ENCODE measurements at places on chromosomes 4 and X. TPM values are rescaled to one million over a fixed set of nuclear protein-coding genes. Genes with fewer than 3 reads are reported as not detected.

GRCh38 chrX:41591906-41592305, 96.9 kb upstream of the GPR34 start:
- no peak overlapping the region for H3K4me3 ChIP-seq
- no peak overlapping the region for H3K27ac ChIP-seq
- H3K4me1 ChIP-seq = peaks cover 7% of the 10 kb centered on the region
- H3K27me3 ChIP-seq = no peaks in the 10 kb centered on the region

DNA sequence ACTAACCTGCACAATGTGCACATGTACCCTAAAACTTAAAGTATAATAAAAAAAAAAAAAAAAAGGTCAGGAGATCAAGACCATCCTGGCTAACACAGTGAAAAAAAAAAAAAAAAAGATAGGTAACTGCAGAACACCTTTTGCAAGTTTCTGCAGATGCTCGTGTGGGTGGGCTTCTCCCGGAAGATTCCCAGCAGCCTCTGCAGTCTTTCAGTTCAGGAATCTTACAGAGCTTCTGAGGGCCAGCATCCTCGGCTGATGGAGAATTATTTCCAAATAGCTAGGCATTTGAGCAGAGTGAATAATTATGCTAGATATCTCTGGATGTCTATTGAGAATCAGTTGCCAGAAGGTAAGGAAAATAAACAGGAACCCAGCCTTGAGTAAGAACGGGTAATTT, 300.7 kb downstream of the DCTD start:
- H3K36me3 ChIP-seq = no peaks in the 10 kb centered on the region
- H3K4me3 ChIP-seq = no peak overlapping the region

The TMSB15C gene
- 2.2 TPM for total RNA-seq

The GPRASP3 gene
- 3.3 TPM for total RNA-seq

The CENPU gene
- 77.9 TPM for total RNA-seq

- H3K27me3 ChIP-seq = no peaks in the 10 kb centered on the region
- no peak for DNase-seq
- H3K4me1 ChIP-seq = no peaks in the 10 kb centered on the region
Observed at GRCh38 chrX:12505127-12505526, 286.1 kb upstream of the PRPS2 start.

DNA sequence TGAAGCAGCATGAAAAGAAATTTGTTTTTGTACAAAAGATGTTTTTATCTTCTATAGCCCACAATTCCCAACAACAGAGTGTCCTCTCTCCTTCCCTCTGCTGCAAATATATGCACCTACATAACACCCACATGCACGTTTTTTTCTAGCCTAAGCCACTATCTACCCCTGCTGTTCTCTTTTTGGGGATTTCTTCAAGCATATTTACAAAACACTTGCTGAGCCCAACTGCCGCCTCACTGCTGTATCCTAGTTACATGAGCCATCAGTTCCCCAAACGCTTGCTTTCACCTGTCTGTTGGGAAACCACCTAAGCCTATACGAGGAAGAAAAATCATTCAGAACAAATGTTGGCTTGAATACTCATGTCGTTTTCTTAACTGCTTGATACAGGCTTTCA, 127.2 kb downstream of the CHRNA9 start:
- no peaks in the 10 kb centered on the region for H3K36me3 ChIP-seq
- no peak for DNase-seq
- H3K4me1 ChIP-seq = peaks cover 10% of the 10 kb centered on the region

- no peaks in the 10 kb centered on the region for H3K27me3 ChIP-seq
- H3K36me3 ChIP-seq = no peaks in the 10 kb centered on the region
- H3K4me3 ChIP-seq = no peak overlapping the region
- H3K27ac ChIP-seq = no peak overlapping the region
Observed at GRCh38 chr4:167956676-167957075, 135.7 kb upstream of the ANXA10 start.

The GAB3 gene
- 3.4 TPM for total RNA-seq

The NUDT10 gene
- 2.9 TPM for total RNA-seq

DNA sequence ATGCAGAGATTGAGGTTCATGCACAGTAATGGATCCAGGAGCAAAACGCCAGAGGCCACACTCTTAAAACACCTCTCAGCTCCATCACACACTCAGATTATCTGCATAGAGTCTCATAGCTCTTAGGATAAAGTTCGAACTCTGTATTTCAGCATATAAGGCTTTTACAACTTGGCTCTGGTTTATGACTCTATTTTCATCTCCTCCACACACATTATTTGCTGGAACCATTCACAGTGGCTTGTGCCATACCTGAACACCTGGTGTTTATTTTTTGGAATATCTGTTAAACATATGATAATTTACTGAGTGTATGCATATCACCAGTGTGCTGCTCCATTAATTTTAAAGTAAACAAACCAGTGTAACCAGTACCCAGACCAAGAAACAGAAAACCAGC, 27.2 kb downstream of the RASL11B start:
- DNase-seq = no peak
- H3K27me3 ChIP-seq = no peaks in the 10 kb centered on the region
- peaks cover 10% of the 10 kb centered on the region for H3K4me1 ChIP-seq

GRCh38 chr4:141719585-141719984, 83.2 kb downstream of the IL15 start:
- no peaks in the 10 kb centered on the region for H3K36me3 ChIP-seq
- H3K27me3 ChIP-seq = no peaks in the 10 kb centered on the region
- no peak overlapping the region for H3K4me3 ChIP-seq

The TLR3 gene
- total RNA-seq = not detected

GRCh38 chr4:89411539-89412309, 104.1 kb upstream of the GPRIN3 start:
- H3K36me3 ChIP-seq = no peaks in the 10 kb centered on the region
- H3K27me3 ChIP-seq = no peaks in the 10 kb centered on the region
- no peak overlapping the region for H3K4me3 ChIP-seq
- no peaks in the 10 kb centered on the region for H3K4me1 ChIP-seq
- DNase-seq = no peak
- no peak overlapping the region for H3K27ac ChIP-seq

DNA sequence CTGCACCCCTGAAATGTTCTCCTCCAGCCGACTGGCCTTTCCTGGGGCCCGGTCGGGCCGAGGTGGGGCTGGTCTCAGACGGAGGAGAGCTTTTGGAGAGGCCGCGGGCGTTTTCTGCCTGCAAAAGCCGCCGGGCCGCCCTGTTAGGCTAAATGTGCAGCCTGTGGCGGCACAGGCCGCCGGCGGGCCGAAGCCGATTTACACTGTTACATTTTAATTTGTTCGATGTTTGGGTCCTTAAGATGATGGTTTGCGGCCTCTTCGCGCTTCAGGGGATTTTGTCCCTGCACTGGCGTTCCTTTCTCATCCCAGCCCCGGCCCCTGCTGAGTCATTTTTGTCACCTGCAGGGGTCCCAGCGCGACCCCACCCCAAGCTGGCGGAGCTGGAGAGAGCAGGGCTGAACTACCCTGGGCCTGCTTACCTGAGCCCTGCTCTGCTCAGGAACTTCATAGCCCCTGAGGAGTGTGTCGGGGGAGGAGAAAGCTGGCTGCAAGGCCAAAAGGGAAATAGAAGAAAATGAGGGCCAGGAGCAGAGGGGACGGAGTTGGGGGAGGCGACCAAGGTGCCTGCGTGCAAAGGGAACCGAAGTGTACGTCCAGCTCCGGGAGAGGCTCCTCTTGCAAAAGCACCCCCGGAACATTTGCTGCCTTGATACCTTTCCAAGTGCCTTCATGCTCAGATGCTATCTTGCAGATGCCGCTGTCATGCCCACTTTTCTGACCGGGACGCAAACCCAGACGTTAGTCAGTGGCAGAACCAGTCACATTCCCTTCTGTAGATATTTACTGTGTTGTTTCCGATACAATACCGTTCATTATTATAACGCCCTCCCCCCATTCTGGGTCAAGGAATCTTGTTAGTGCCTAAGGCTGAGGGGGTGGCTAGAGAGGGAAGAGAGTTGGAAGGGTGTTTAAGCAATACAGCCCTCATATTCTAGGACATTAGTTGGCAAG, 977 bp upstream of the RBBP7 start:
- H3K27ac ChIP-seq = peak overlapping the region; percentile 87
- H3K4me1 ChIP-seq = peaks cover 15% of the 10 kb centered on the region
- DNase-seq = peak; percentile 6
- H3K4me3 ChIP-seq = peak overlapping the region; percentile 77

DNA sequence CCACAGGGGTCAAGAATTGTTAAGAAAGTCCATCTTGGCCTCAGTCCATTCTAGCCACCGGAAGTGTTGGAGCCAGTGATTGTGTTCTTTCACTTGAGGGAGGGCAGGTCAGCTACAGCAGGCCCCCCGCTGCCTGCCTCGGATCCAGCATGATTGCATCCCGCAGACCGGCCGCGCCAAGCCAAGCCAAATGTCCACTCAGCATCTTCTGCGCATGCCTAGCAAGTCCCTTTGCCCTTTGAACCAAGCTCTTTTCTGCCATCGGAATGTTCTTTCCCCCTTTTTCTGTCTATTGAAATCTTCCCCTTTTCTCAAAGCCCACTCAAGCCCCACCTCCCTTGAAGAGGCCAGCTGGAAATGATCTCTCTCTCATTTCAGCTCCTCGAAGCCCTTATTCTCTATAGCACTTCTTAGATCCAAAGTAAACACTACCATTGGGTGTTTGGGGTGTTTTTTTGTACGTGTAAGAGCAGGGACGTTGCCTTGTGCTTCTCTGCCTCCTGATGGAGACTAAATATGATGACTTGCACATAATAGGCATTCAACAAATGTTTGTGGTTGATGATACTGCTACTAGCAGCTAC, 147.8 kb upstream of the BCOR start:
- H3K4me3 ChIP-seq = no peak overlapping the region
- no peaks in the 10 kb centered on the region for H3K36me3 ChIP-seq
- no peaks in the 10 kb centered on the region for H3K27me3 ChIP-seq
- DNase-seq = no peak
- H3K27ac ChIP-seq = no peak overlapping the region
- H3K4me1 ChIP-seq = peaks cover 3% of the 10 kb centered on the region

DNA sequence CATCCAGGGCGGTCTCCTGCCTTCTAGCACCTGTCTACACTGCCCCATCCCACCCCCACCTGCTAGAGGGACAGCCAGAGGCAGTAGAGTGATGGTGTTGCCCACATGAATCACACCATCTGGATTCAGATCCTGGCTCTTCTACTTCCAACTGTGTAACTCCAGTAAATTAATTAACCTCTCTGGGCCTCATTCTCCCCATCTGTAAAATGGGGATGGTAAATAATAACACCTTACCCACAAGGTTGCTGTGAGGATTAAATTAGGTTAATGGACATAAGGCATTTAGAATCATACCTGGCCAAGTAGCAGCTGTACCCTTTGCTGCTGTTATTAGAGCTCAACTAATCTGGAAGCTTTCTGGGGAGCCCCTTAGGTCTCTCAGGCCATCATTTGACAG, 149.6 kb upstream of the BCOR start:
- DNase-seq = no peak
- no peak overlapping the region for H3K27ac ChIP-seq
- H3K27me3 ChIP-seq = no peaks in the 10 kb centered on the region
- H3K4me3 ChIP-seq = no peak overlapping the region
- peaks cover 3% of the 10 kb centered on the region for H3K4me1 ChIP-seq

- DNase-seq = no peak
- H3K4me3 ChIP-seq = peak overlapping the region; percentile 33
- peaks cover 24% of the 10 kb centered on the region for H3K4me1 ChIP-seq
- H3K27me3 ChIP-seq = no peaks in the 10 kb centered on the region
- H3K36me3 ChIP-seq = peaks cover 1% of the 10 kb centered on the region
Observed at GRCh38 chr4:20698820-20699219, 1.4 kb upstream of the PACRGL start.

The SPANXN3 gene
- not detected for total RNA-seq

DNA sequence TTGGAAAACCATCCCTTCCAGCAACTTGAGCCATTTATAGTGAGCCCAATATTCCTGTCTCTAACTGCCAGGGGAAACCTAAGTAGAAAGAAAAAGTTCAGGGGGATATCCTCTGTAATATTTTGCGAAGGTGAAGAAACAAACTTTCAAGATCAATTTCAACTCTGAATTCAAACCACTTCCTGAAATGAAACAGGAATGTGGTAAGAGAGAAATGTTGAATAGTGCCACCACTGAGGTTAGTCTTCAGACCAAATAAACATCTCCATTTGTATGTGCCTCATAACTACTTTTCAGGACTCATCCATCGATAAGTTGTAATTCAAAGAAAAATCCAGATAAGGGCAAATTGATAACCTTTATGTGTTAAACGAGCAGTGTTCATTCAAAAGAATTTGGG, 128.7 kb downstream of the GABRB1 start:
- DNase-seq = no peak
- no peak overlapping the region for H3K27ac ChIP-seq
- no peaks in the 10 kb centered on the region for H3K36me3 ChIP-seq
- no peak overlapping the region for H3K4me3 ChIP-seq

DNA sequence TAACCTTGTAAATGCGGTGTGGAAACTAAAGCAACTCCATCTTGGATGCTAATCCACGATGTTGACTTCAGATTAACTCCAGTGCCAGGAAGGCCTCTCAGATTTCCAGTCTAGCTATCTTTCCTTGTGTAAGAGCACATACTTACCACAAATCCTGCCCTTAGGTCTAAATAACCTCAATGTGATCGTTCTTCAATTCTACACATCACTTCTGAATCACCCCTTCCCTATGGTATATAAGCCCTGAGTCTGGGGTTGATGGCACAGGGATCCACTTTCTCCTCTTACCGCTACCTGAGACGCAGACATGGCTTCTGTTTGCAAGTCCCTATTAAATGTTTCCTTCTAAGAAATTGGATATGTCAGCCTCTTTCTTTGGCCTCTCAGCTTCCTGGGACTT, 17.5 kb upstream of the ZNF41 start:
- no peaks in the 10 kb centered on the region for H3K27me3 ChIP-seq
- no peak for DNase-seq

DNA sequence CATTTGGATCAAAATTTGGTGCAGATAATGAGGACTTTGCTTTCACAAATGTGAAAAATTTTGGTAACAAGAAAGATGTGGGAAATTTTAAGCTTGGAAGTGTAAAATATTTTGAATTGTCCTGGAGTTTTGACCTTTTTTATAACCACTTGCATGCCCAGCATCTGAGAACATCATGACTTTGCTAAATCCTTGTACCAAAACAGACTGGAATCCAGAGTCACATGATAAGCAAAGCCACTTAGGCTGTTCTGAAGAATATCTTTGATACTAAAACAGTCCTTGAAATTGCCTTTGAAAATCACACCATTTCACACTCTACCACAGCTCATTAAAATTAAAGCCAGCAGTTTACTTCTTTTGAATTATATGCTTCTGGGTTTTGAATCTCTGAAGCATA, 2.5 kb upstream of the PPM1K start:
- no peak overlapping the region for H3K4me3 ChIP-seq
- H3K36me3 ChIP-seq = peaks cover 11% of the 10 kb centered on the region
- peaks cover 19% of the 10 kb centered on the region for H3K4me1 ChIP-seq
- no peak overlapping the region for H3K27ac ChIP-seq

- H3K27ac ChIP-seq = no peak overlapping the region
- H3K36me3 ChIP-seq = peaks cover 6% of the 10 kb centered on the region
- H3K4me3 ChIP-seq = no peak overlapping the region
- H3K27me3 ChIP-seq = no peaks in the 10 kb centered on the region
- H3K4me1 ChIP-seq = no peaks in the 10 kb centered on the region
Observed at GRCh38 chr4:6884341-6884870, 25.2 kb upstream of the TBC1D14 start.

- no peak for DNase-seq
- H3K27me3 ChIP-seq = no peaks in the 10 kb centered on the region
- H3K4me1 ChIP-seq = no peaks in the 10 kb centered on the region
- H3K36me3 ChIP-seq = no peaks in the 10 kb centered on the region
Observed at GRCh38 chrX:33333271-33333670, 121.9 kb upstream of the DMD start.

The PF4V1 gene
- not detected for total RNA-seq
